Stimulated activated CD4-positive, alpha-beta T cell treated with anti-CD3 and anti-CD28 coated beads, Interleukin-4, amount 100 ng/mL, for 1 hour (primary cell): ENCODE measurements at places on chromosomes 11 and 22.

- DNase-seq = no peak
These were observed 42.8 kb downstream of the ZNF202 start for GRCh38 chr11:123698546-123699127.

- no peak for DNase-seq
These were observed 1029.9 kb downstream of the BRD1 start for GRCh38 chr22:48797731-48798130.

DNA sequence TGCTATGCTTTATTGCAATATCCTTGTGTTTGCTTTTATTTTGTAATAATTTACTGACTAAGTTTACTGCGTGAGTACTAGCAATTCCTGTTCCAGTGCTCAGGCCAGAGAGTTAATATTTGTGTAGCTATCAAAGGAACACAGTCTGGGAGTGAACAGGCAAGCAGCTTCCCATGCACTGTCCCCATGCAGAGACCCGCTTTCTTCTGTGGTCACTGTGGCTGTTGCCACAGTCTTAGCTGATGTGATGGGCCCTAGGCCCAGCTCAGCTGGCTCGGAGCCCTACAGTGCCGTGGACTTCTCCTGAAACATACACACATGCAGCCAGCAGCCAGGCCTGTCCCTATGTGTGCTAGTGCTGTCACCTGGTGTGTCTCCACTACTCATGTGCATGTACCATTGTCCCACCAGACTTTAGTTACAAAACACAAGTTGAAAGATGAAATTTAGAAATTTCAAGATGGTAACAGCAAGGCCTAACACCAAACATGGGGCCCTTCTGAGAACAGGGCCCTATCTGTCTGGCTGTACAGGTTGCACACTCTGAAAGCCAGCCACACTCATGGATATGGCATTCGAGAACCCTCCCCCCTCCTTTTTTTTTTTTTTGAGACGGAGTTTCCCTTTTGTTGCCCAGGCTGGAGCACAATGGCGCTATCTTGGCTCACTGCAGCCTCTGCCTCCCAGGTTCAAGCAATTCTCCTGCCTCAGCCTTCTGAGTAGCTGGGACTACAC is 12.3 kb upstream of the SCUBE2 start:
- DNase-seq = no peak

GRCh38 chr11:70942593-70942992 is 309.8 kb downstream of the SHANK2 start:
- DNase-seq = no peak

DNA sequence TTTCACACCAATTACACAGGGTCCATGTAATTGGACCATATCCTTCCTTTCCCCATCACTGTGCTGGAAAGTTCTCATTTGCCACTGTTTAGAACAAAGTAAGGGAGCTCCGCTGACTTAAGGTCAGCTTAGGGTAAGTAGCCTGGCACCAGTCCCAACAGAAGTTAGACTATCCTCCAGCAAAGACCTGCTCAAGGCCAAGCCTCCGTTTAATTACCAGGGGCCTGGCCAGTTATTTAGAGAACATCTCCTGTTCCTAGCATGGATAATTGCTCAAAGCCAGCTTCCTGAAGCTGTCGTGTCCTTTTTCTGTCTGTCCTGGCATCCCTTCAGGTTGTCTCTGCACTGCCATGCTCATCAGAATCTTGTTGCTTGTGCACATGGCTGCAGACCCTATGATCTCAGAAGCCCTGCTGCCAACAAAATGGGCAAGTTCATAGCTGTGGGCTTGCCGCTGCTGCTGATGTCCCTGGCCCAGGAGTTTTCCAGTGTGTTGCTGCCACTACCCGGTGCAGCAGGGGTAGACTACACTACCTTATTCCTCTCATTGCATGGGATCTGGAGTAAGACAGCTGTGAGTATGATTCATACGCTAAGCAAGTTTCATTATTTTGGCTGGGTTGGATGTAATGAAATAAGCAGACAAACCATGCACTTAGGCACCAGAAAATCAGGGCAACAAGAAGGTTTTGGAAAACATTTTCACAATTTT is 8.1 kb downstream of the OR8A1 start:
- no peak for DNase-seq

DNA sequence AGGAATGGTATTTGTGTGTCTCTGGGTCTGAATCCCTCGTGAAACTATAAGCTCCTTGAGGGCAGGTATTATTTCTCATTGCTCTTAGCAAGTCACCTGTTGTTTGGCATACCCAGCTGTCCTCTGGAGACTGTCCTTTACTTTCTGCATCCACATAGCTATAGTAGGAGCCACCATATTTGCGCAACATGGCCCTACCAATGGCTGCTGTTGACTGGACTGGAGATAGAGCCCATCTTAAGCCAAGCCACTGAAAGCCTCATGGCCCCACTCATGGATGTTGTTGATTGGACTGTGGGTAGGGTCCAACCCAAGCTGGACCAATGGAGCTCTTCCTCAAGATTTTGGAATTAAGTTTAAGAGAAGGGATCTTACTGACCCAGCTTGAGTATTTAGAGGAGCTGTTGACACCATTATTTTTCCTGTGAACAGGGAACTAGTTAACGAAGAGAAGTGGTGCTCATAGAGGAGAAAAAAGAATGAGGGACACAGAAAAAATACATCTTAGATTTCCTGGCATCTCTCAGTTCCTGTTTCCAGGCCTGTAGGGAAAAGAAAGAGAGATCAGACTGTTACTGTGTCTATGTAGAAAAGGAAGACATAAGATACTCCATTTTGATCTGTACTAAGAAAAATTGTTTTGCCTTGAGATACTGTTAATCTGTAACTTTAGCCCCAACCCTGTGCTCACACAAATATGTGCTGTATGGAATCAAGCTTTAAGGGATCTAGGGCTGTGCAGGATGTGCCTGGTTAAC is 47.2 kb downstream of the LRRC74B start:
- DNase-seq = no peak

GRCh38 chr11:28673691-28674432 is 565.7 kb downstream of the METTL15 start:
- no peak for DNase-seq

DNA sequence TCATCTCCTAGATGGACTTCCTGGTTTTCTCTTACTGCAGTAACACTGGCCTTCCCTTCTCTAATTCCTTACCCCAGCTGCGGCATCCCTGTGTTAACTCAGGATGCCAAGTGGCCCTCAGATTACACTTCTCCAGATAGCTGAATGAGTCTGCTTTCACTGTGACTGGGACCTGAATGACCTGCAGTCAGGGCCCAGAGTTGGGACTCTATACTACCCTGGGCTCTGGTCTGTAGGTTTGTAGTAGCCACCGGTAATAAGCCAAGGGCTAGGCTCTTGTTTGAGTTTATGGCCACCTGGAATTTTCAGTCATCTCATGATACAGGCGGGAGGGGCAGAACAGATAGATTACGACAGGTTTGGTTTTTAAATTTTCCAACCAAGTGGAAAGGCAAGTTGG is 24.1 kb downstream of the TUB start:
- no peak for DNase-seq

DNA sequence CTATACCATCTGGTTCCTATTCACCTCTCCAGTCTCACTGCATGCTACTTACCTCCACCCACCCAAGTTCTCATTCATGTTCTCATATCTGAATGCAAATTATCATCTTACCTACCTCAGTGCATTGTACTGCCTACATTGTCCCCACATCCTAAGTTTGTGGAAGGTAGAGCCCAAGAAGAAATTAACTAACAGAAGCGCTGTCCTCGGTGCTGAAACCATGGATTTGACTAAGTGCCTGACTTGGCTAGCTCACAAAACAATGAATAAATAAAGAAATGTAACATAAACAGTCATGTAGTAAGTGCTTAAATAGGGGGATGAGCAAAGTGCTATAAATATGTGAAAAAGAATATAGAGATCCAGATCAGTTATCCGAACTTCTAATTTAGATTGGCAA is 63.2 kb downstream of the GRIA4 start:
- DNase-seq = peak; percentile 2

- no peak for DNase-seq
These were observed 87.3 kb downstream of the WNT11 start for GRCh38 chr11:76119032-76119431.

GRCh38 chr11:133892126-133892525 is 46.8 kb upstream of the SPATA19 start:
- DNase-seq = no peak

DNA sequence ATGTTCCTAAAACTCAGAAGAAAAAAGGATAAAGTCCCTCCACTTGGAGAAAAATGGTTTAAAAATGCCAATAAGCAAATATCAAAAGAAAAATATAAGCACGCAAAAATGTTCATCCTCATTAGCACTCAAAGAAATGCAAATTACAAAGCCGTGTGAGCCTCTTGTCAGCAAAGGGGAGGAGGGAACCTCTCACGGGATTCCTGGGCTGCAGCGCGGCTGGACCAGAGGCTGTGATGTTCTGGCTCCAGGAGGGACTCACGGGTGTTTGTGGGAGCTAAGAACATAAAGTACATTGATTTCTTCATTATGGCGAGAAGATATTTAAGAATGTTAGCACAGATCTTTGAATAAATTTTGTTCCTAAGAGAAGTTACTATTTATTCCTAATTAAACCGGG is 1451.2 kb downstream of the BRD1 start:
- no peak for DNase-seq

GRCh38 chr11:128304666-128305485 is 282.5 kb downstream of the ETS1 start:
- no peak for DNase-seq

DNA sequence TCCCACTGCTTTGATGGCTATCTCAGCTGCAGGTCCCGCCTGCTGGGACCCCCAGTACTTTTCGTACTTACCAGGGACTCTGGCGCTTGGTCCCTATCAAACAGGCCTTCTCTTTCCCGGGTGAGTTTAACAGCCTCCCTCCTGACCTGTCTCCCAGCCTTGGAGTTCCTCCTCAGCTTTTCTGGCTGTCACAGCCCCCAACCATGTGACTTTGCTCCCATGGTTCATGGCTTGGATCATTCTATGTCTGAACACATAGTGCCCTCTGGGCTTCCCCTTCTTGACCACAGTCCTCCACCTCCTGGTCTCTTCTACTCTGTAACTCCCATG is 56.9 kb downstream of the PARVA start:
- no peak for DNase-seq

GRCh38 chr11:36431429-36432092 is 78.5 kb downstream of the TRAF6 start:
- DNase-seq = no peak

- no peak for DNase-seq
These were observed 19.2 kb downstream of the FAM118A start for GRCh38 chr22:45328822-45329529.

GRCh38 chr11:44736791-44737190 is 10.0 kb downstream of the TSPAN18 start:
- no peak for DNase-seq

- DNase-seq = peak; percentile 53
These were observed 53.6 kb downstream of the BCR start for GRCh38 chr22:23233752-23234408.

GRCh38 chr22:42794551-42795510 is 62.2 kb downstream of the ARFGAP3 start:
- no peak for DNase-seq

GRCh38 chr22:35792506-35792905 is 74.8 kb downstream of the APOL5 start:
- no peak for DNase-seq

GRCh38 chr11:115585361-115586024 is 81.3 kb upstream of the CADM1 start:
- DNase-seq = no peak

- no peak for DNase-seq
These were observed 90.0 kb downstream of the MICAL2 start for GRCh38 chr11:12200279-12200990.

DNA sequence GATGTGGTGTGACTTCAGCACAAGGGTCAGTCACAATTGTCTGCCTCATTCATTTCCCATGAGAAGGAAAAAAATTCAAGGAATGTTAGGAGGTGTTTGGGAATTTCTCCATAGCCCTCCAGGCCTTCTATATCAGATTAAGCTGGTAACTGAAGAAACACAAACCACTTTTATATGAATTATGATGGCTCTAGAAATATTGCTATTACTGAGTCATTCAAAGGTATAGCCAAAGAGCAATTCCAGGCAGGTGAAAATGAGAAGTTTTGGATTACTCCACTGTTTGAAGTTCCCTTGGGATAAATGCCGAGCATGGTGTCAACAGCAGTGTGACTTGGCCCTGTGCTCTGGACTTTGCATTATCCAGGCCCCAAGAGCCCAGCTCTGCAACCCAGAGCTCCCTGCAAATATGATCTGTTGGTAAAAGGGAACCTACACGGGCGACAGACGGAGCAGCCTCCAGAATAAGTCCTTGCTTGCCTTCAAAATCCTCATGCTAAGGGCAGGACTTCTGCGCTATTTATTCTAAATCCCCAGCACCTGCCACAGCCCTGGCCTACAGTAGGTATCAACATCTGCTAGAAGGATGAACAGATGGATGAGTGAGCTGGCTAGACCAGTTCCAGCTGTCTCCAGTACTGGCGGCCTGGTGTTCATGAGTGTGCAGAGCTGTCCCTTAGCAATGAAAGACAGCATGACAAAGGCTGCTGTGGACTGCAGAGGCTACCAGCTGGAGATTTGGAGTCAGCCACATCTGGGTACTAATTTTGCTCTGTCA is 67.5 kb upstream of the ZBED5 start:
- no peak for DNase-seq

DNA sequence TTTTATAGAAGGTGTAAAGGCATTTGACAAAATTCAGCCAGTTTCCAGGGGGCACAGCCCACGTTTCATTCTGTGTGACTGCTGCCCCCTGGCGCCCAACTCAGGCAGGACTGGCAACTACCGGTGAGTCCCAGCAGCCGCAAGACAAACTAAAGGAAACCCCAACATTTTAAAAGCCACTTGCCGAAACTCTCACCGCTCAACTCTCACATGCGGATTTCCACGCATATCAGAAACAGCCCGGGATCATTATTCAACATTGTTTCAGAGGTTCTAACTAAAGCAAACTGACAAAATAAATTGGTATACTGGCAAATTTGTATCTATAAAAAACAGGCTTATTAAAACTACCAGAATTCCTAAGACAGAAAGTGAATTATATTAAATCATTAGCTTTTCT is 48.2 kb downstream of the MORC2 start:
- DNase-seq = peak; percentile 90

DNA sequence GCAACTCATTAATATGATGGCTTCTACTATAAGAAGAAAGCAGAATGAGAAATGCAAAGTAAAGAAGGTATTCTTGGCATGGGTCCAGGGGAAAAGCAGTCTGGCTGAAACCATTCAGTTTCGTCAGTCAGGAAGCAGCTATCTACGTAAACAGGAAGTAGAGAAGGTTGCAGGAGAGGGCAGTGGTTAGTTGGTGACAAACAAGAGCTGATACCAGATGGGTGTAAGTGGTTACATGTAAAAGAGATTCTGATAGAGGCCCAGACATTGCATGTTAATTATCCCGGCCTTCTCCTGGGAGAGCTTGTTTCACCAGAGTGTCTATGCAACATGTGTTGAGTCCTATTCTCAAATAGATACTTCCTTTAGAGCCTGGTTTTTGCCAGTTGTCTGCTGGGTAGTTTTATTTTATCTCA is 58.4 kb upstream of the PSMA1 start:
- DNase-seq = peak; percentile 6

DNA sequence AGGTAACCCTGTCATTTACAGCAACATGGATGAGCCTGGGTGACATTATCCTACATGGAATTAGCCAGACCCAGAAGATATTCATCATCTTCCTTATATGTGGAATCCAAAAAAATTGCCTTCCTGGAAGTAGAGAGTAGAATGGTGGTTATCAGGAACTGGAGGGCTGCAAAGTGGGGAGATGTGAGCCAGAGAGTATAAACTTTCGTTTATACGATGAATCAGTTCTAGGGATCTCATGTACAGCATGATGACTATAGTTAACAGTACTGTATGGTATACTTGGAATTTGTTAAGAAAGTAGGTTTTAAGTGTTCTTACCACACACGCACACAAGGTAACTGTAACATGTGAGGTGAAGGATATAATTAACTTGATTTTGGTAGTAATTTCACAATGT is 79.1 kb downstream of the TBC1D22A start:
- DNase-seq = no peak
